Aorta (tissue), 5 donors: ENCODE measurements at places on chromosomes 2 and 18.

DNA sequence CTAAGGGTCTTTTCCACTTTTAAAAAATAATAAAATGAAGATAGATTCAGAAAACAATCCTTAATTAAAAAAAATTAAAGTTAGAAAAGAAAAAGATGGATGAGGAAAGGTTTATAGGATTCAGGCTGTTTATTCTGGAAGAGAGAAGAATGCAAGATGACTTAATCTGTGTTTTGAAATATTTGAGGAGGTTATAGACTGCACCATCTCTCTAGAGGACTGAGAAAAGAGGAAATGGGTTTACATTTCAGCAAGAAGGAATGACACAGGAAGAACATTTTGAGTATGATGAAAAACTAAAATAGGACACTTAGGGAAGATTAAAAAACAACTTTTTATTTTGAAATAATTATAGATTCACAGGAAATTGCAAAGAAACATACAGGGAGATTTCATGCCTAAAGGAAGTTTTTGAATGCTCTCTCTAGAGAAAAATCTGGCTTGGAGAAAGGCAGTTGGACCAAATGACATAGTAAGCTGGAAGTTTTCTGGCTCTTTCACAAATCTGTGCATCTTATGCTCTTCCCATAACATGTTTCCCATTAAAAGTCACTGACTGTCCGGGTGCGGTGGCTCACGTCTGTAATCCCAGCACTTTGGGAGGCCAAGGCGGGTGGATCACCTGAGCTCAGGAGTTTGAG, 75.0 kb downstream of the CERS6 start:
- no peak for DNase-seq

- DNase-seq = no peak
Measured at GRCh38 chr18:3972291-3972930, 482.7 kb downstream of the DLGAP1 start.

DNA sequence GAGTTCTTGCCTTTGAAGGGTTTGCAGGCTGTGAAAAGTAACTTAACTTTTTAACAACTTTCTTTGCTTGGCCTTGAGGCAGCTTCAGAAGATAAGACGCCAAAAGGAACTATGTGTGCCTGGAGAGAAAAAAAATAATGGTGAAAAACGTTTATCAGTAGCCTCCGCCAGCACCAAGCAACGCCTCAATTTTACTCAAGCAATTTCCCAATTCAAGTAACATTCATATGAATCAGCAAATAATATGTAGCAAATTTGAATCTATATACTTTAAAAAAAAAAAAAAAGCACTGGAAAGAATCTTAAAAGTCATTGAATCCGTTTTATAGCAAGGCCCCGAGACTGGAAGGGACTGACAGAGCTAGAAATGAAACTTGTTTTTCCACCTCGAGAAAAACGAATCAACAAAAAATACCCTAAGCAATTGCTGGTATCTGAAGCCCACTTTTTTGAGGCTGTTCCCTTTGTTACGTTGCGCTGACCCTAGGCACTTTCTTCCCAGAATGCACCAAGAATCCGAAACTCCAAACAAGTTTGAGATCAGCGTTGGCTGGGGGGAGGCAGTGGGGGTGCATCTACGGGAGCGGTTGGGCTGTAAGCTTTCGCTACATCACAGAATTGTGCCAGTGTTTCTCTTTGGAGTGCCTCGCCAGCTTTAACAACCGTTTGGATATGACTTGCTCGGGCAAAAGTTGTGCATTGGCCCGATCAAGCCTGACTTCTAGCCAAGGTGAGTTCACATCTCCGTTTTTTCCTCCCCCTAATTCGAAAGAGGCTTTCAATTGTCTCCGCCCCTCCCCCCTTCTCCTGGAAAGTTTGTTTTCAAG, 2.7 kb upstream of the TGIF1 start:
- peak; percentile 74 for DNase-seq

DNA sequence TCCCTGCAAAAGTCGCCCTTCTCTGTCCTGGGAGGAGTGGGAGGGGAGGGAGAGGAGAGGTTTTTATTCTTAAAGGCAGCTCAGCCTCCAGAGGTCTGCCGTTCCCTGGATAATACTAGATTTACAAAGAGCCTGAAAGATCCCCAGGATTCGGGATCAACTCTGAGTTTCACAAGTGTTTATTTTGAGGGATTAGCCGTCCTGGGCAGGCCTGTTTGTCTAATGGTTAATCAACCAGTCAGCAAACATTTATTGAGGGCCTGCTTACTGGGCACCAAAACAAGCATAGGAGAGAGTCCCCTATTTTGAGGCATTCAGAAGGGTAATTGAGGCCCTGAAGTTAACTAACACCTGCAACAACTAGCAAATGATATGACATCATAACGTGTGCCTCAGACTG, 152.6 kb upstream of the SLC1A4 start:
- DNase-seq = no peak

- no peak for DNase-seq
Measured at GRCh38 chr2:237695201-237695780, 67.9 kb downstream of the LRRFIP1 start.

DNA sequence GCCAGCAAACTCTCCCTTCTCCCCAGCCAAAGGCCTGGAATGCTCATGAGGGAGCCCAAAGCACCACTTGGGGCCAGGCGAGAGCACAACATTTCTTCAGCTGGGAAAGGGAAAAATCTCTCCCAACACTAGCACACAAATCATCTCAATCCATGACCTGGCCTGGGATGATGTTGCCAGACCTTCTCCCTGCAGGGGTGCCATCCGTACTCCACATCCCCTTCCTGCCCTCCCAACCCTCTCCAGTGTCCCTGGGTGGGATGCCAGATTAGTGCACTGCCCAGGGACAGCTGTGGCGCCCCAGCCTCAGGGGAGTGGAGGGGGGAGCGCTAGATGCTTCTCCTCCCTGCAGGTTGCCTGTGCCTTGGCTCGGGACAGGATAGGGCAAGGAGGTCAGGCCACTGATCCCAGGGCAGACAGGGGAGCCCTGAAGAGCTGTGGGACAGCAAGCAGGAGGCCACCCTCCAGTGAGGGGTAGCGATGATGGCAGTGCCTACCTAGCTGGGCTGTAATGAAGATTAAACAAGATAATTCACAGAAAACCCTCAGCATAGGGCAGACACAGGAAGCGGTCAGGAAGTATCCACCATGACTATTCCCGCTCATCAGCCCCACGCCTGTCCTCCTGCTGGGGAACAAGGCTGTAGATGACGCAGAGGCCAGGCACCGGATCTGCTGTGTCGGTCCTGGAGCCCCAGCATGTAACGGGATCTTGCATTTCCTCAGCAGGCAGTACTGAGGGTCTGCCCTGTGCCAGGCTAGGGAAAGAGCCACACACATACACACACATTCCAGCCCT, 31.1 kb downstream of the SERTAD2 start:
- no peak for DNase-seq

DNA sequence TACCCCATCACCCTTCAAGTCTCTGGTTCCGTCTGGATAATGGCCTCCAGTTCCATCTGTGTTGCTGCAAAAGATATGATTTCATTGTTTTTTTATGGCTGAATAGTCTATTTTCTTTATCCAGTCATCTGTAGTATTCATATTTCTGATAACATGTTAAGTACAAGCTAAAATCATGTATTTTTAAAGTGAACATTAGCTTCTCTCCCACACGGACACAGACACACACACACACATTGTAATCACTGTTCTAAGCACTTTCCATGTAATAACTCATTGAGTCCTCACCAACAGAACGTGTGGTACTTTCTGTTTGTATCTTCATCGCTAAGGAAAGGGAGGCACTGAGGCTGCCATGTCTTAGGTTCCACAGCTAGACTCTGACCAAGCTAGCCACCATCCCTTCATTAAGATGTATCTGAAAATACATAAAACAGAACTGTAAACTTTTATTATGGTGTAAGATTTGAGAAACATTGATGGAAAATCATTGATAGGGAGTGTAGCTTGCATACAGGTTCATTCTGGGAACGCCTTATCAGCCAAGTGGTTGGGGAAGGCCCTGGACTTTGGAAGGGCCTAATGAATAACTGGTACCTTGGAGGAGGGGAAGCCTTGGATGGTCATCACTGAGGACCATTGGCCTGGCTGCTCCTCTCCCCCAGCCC, 8.1 kb downstream of the NCK2 start:
- DNase-seq = no peak

- no peak for DNase-seq
Measured at GRCh38 chr2:13681936-13682335, 950.6 kb upstream of the LRATD1 start.
